ENCODE measurements at places on chromosomes 3 and 15.

DNA sequence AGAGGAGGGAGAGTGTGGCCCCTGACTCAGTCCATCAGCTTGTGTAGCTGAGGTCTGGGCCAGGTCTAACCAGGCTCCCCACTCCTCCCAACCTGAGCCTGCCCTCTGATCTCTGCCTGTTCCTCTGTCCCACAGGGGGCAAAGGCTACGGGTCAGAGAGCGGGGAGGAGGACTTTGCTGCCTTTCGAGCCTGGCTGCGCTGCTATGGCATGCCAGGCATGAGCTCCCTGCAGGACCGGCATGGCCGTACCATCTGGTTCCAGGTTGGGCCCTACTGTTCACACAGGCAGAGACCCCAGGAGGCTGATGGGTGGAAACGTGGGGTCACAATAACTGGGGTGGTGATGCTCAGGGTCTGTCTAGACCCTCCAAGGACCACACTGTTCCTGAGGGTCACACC is 6.8 kb downstream of the NEIL1 start:
- DNase-seq: no peak

DNA sequence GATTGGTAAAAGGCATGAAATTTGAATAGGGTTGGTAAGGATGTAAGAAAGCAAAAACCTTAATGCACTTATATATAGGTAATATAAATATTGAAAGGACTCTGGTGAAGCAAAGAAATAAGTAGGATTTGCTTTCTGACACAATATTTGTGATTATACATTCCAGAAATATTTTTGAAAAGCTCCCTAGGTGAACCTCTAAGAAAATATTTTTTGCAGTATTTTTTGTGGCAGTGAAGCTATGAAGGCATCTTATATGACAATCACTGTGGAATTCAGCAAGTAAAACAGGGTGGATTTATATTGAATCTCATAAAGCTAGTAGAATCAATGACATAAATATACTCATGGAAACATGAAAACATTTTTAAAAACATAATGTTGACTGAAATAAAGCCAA is 119.6 kb upstream of the EPHA3 start:
- DNase-seq: no peak

DNA sequence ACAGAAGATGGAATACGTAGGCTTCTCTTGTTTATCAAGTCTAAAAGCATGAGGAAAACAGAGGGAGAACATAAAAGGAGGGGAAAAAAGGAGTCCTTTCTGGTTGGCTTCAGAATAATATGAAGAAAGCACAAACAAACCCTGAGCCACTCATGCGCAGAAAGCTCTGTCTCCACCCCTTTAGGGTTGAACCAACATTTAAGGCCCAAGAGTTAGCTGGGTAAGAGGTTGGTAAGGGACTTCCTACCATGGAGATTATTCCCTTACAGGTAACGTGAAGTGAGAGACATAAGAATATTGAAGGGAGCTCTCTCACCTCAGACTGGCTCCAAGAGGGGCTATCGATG is 145.3 kb downstream of the RORA start:
- no peak for DNase-seq

DNA sequence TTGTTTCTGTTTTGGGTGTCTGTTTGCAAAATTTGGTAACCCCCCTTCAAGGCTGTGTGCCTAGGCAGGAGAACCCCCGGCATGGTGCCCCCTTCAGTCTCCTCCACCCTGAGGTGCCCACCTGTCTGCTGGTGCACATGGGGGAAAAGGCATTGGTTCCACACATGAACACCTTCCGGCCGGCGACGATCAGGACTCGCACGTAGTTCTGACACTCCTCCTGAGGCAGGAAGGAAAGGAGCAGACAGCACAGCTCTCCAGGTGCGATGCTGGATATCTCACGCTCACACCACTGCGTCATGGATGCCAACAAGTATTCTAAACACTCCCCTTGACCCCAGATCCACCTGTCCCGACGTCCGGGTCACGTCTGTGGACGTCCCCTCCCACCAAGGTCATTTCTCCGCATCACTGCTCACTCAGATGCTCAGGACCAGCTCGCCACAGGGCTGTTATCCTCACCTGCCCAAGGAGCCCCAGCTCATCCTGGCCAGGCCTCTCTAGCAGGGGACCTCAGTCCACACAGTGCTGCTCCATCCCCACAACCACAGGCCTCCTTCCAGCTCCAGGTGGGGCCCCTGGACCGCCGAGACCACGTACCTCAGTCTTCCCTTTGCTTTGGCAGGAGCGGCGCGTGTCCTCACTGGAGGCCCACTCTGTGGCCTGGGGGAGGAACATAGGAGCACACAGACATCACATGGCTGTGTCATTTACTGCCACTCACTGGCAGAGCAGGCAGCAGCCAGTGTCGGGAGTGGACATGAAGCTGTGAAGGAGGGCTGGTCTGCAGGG is 99.0 kb downstream of the SEMA5B start:
- DNase-seq: no peak

DNA sequence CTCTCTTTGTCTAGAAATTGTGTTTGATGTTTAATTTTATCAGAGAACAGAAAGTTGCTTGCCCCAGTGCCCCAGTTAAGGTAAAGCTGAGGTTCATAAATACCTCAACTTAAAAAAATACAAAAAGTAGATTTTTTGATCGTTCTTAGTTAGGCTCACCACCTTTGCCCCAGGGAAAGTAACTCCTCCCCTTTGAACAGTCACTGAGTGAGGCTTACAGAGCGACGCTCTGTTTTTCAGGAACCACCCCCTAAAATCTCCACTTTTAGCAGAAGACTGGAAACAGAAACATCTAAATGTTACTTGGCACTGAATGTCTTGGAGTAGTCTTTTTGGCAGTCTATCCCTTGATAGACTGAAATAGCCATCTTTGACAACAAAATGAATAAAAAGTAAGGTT is 24.9 kb downstream of the BLM start:
- DNase-seq: no peak

GRCh38 chr15:33055962-33056361 is 138.6 kb downstream of the FMN1 start:
- DNase-seq: no peak

DNA sequence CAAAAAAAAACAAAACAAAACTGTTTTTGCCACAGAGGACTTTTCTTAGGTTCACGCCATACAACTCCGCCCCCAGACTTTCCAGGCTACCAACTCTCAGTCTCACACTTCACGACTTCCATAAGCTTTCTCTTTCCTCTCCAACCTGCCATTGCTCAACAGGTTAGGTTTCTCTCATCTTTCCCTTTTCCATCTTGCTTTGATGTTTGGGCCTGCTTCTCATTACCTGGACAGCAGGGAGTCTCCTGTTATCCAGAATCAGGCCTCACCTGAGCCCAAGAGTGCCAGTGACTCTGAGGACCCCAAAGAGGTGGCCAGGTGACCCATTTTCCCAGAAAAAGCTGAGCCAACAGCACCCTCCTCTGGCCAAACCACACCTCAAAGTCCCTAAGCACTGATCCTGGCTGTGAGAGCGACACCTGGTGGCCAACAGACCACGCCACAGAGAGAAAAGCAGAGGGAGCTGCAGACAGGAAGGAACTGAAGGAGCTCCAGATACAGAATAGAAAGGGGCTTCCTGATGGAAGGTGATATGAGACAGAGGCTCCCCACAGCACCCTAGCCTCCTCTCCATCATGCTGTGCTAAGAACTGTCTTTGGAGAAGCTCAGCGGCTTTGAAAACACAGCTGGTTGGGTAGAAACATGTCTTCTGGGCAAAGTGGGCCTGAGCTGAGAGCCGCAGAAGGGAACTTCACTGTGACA is 4.0 kb downstream of the CCDC51 start:
- DNase-seq: peak; percentile 81

- DNase-seq: no peak
Observed at GRCh38 chr3:195095035-195095703, 175.8 kb downstream of the XXYLT1 start.

GRCh38 chr15:74889883-74890664 is at the start of gene MPI:
Gene MPI (plus strand): TSS chr15:74890042. CDS start chr15:74890074, 32 bp downstream.
- peak; percentile 81 for DNase-seq
